ENCODE measurements at places on chromosomes 11 and 22. TPM values are rescaled to one million over a fixed set of nuclear protein-coding genes. Genes with fewer than 3 reads are reported as not detected.

The P2RY6 gene
- total RNA-seq: not detected

The ANO3 gene
- total RNA-seq: not detected

The BATF2 gene
- not detected for total RNA-seq

The C11orf86 gene
- total RNA-seq: 0.37 TPM

The WNT11 gene
- total RNA-seq: 1.8 TPM

The MS4A15 gene
- not detected for total RNA-seq

DNA sequence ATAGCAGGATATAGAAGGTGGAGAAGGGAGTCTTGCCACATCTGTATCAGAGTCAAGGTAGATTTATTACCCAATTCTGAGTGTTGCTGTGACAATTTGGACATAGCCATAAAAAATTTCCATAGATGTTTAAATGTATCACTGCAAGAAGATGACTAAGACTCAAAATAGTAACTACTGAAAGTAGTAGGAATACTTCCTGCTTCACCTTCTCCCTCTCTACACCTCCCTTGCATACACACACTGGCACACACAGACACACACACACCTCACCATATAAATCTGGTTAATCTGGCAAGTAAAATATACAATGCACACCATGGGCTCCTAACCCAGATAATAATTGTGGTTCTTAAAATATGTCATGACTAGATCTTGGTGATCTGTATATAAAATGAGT lies 5.2 kb upstream of the ZDHHC13 start:
- H3K4me1 ChIP-seq: no peaks in the 10 kb centered on the region
- no peaks in the 10 kb centered on the region for H3K36me3 ChIP-seq
- DNase-seq: no peak
- H3K27me3 ChIP-seq: no peaks in the 10 kb centered on the region
- no peak overlapping the region for H3K27ac ChIP-seq

GRCh38 chr22:36028646-36029405 lies at the start of gene RBFOX2:
Gene RBFOX2 (minus strand): TSS chr22:36028824. CDS start chr22:36028425, 399 bp downstream.
- H3K4me1 ChIP-seq: peaks cover 14% of the 10 kb centered on the region
- H3K27me3 ChIP-seq: no peaks in the 10 kb centered on the region
- no peaks in the 10 kb centered on the region for H3K36me3 ChIP-seq
- H3K4me3 ChIP-seq: peak within 1 kb of the TSS; percentile 79
- peak; percentile 98 for DNase-seq

- DNase-seq: peak; percentile 50
- H3K4me3 ChIP-seq: no peak overlapping the region
- H3K4me1 ChIP-seq: no peaks in the 10 kb centered on the region
- no peaks in the 10 kb centered on the region for H3K36me3 ChIP-seq
- no peak overlapping the region for H3K27ac ChIP-seq
These were observed 27.7 kb downstream of the OR6Q1 start for GRCh38 chr11:58058276-58059006.

GRCh38 chr11:88340366-88340935 lies 2.9 kb upstream of the CTSC start:
- no peak overlapping the region for H3K27ac ChIP-seq
- peaks cover 9% of the 10 kb centered on the region for H3K4me1 ChIP-seq
- no peaks in the 10 kb centered on the region for H3K27me3 ChIP-seq
- no peak overlapping the region for H3K4me3 ChIP-seq

DNA sequence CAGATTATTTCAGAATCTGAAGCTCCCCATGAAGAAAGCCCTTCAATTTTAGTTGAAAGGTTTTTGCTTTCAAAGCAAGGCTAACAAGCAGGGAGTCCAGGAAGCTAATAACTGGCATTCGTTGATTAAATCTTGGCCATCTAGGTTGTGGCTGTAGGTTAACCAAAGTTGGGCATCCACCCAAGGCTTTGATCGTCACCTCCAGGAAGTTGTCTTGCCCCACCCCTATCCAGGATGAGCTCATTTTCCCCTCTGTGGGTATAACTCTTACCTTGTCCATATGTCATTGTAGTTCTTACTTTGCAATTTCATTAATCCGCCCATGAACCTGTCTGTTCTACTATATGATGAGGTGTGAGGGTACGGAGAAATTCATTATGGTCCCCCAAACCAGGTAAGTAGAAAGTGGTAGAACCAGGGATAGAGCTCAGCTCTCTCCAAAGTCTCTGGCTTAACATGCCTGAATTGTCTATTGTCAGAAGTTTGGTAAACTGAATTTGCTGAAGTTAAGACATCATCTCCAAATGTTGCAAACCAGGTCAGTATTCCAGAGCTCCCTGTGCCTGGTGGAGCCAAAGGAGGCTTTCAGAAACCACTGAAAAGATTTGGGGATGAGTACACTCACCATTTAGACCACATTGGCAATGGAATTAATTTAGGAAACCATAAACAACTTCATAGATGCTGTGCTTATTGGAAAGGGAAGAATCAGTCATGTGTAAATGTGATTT lies 97.1 kb downstream of the CD44 start:
- H3K36me3 ChIP-seq: peaks cover 11% of the 10 kb centered on the region
- H3K4me1 ChIP-seq: peaks cover 8% of the 10 kb centered on the region
- no peaks in the 10 kb centered on the region for H3K27me3 ChIP-seq

DNA sequence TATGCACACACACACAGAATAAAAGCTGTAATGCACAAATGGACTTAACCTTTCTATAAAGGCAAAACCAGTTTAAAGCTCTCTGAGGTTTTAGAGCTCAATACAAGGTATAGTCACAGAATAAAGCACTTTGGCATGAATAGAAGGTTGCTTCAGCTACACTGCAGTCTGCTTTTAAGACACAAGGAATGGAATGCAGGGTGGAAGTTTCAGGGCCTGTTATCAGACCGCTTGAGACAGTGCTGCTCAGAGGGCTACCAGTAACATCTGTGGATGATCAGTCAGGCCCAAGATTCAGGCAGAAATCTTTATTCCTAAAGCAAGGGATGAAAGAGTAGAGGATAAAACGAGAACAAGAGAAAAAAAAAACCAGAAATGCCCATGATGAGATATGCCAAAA lies 46.7 kb downstream of the CD44 start:
- no peaks in the 10 kb centered on the region for H3K27me3 ChIP-seq
- peaks cover 1% of the 10 kb centered on the region for H3K36me3 ChIP-seq
- H3K4me3 ChIP-seq: no peak overlapping the region
- no peak for DNase-seq
- H3K27ac ChIP-seq: no peak overlapping the region

DNA sequence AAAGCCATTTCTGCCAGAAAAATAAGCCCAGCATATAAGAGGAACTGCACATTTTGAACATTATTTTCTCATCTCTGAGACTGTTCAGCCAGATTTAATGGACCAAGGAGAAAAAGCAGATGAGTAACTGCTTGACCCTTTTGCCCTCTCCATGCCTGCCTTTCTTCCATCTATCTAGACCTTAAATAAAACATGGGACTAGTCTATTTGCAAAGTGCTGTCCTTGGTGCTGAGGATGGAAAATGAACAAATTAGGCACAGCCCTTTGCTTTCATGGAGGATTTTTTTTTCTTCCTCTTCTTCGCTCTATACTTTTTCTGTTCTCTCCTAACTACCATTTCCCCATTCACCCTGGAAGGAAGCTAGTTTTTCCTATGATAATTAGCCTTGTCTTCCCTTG lies 361.3 kb downstream of the GRM5 start:
- no peaks in the 10 kb centered on the region for H3K36me3 ChIP-seq
- no peaks in the 10 kb centered on the region for H3K27me3 ChIP-seq
- no peaks in the 10 kb centered on the region for H3K4me1 ChIP-seq
- H3K4me3 ChIP-seq: no peak overlapping the region

GRCh38 chr11:22415476-22415875 lies 77.3 kb downstream of the SLC17A6 start:
- H3K36me3 ChIP-seq: no peaks in the 10 kb centered on the region
- no peak overlapping the region for H3K4me3 ChIP-seq
- H3K4me1 ChIP-seq: no peaks in the 10 kb centered on the region
- no peak for DNase-seq
- H3K27ac ChIP-seq: no peak overlapping the region
- H3K27me3 ChIP-seq: no peaks in the 10 kb centered on the region

- no peaks in the 10 kb centered on the region for H3K27me3 ChIP-seq
- H3K27ac ChIP-seq: no peak overlapping the region
- peaks cover 6% of the 10 kb centered on the region for H3K36me3 ChIP-seq
- H3K4me3 ChIP-seq: no peak overlapping the region
- H3K4me1 ChIP-seq: no peaks in the 10 kb centered on the region
These were observed 40.7 kb upstream of the TTC12 start for GRCh38 chr11:113273720-113274119.

GRCh38 chr11:130773244-130773820 lies 142.9 kb downstream of the SNX19 start:
- peaks cover 9% of the 10 kb centered on the region for H3K4me1 ChIP-seq
- no peak for DNase-seq
- H3K4me3 ChIP-seq: no peak overlapping the region
- no peaks in the 10 kb centered on the region for H3K36me3 ChIP-seq

DNA sequence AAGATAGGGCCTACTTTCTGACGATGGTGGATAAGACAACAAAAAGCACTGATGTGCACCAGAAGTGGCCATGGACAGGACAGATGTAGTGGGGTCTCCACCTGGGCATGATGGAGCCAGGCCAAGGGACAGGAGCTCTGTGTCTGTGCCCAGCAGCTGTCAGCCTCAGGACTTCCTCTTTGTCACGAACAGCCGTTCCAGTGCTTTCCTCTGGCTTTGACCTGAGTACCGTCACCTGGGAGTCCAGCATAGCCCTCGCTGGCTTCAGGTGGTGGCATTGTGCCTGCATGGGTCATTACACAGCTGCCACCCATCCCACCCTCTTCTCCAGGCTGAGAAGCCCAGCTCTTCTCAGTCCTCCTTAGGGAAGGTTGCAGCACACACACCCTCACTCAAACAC lies 137.8 kb downstream of the GRIK4 start:
- H3K36me3 ChIP-seq: no peaks in the 10 kb centered on the region
- DNase-seq: no peak
- H3K4me1 ChIP-seq: no peaks in the 10 kb centered on the region
- H3K27me3 ChIP-seq: peaks cover 6% of the 10 kb centered on the region
- no peak overlapping the region for H3K4me3 ChIP-seq

- H3K4me3 ChIP-seq: no peak overlapping the region
- peak; percentile 36 for DNase-seq
- no peaks in the 10 kb centered on the region for H3K36me3 ChIP-seq
- no peaks in the 10 kb centered on the region for H3K27me3 ChIP-seq
These were observed 10.1 kb upstream of the NXPE1 start for GRCh38 chr11:114569801-114570200.

- no peak overlapping the region for H3K4me3 ChIP-seq
- no peak overlapping the region for H3K27ac ChIP-seq
- peak; percentile 13 for DNase-seq
- H3K36me3 ChIP-seq: no peaks in the 10 kb centered on the region
These were observed 504.6 kb downstream of the BRD1 start for GRCh38 chr22:49322861-49323622.

DNA sequence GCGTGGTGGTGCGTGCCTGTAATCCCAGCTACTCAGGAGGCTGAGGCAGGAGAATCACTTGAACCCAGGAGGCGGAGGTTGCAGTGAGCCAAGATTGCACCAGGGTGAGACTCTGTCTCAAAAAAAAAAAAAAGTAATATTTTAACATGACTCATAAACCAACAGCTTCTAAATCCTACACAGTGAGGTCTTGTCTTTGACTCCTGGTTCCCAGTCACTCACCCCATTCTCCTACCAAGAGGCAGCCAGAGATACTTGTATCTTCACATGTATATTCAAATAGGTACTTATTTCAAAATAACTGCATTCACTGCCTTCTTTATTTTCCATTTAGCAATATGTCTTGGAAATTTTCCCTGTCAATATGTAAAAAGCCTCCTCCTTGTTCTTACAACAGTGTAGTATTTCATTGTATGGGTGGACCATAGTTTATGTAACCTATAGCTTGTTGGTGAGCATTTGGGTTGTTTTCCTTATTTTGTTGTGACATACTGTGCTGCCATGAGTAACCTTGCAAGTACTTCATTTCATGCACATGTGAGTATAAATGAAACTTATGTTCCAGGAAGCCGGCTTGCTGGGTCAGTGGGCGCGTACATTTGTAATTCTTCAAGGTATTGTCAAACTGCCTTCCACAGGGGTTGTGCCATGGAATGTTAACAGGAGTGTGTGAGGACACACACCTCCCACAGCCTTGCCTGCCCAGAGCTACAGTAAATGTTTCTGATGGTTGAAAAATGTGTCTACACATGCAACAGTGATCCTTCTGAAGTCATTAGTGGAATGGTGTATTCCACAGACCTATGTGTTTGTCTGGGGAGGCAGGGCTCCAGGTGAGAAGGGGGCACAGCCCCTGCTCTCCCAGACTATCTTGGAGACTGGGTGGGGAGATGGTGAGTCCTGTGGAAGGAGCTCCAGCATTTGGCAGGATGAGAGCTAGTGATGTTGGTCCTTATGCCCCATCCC lies 47.9 kb downstream of the OSBP2 start:
- no peaks in the 10 kb centered on the region for H3K36me3 ChIP-seq
- no peak overlapping the region for H3K27ac ChIP-seq
- no peak for DNase-seq
- no peak overlapping the region for H3K4me3 ChIP-seq

- peaks cover 38% of the 10 kb centered on the region for H3K27me3 ChIP-seq
- H3K4me1 ChIP-seq: peaks cover 17% of the 10 kb centered on the region
- peak within 1 kb of the TSS; percentile 74 for H3K27ac ChIP-seq
- no peaks in the 10 kb centered on the region for H3K36me3 ChIP-seq
- peak; percentile 64 for DNase-seq
- peak within 1 kb of the TSS; percentile 51 for H3K4me3 ChIP-seq
These were observed at the start of gene B3GAT1 for GRCh38 chr11:134412203-134413042. Gene B3GAT1 (minus strand): TSS chr11:134412242. CDS start chr11:134387659, 24,583 bp downstream.

DNA sequence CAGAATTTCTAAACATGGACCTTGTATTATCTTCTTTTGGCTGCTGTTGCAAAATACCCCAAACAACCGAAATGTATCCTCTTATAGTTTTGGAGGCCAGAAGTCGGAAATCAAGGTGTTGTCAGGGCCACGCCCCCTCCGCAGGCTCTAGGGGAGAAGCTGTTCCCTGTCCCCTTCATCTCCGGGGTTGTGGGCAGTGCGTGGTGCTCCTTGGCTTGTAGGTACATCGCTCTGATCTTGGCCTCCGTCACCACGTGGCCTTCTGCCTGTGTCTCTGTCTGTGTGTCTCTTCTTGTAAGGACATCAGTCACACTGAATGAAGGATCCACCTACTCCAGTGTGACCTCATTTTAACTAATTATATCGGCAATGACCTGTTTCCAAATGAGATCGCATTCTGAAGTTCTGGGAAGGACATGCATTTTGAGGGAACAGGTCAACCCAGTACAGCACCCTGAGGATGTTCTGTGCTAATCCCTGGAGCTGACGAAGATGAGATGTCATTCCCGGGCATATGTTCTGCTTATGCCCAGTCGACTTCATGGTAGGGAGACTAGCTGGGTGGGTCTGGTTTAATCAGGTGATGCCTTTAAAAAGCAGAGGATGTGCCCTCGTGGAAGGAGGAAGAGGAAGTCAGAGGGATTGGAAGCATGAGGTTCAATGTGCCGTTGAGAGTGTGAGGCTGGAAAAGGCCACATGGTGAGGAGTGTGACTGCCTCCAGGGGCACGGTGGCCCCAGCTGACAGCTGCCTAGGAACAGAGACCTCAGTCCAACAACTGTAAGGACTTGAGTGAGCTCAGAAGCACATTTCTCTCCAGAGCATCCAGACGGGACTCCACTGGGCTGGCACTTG lies 531.1 kb downstream of the TBC1D22A start:
- H3K27me3 ChIP-seq: no peaks in the 10 kb centered on the region
- DNase-seq: no peak
- no peak overlapping the region for H3K4me3 ChIP-seq
- peaks cover 8% of the 10 kb centered on the region for H3K4me1 ChIP-seq
- H3K36me3 ChIP-seq: no peaks in the 10 kb centered on the region

- H3K4me1 ChIP-seq: no peaks in the 10 kb centered on the region
- no peaks in the 10 kb centered on the region for H3K27me3 ChIP-seq
- no peak overlapping the region for H3K4me3 ChIP-seq
- H3K27ac ChIP-seq: no peak overlapping the region
These were observed 22.3 kb downstream of the NTM start for GRCh38 chr11:131392528-131393255.

All from stomach (tissue), 19 donors.